ENCODE measurements at places on chromosomes 3 and 15. TPM values are rescaled to one million over a fixed set of nuclear protein-coding genes. Genes with fewer than 3 reads are reported as not detected.

DNA sequence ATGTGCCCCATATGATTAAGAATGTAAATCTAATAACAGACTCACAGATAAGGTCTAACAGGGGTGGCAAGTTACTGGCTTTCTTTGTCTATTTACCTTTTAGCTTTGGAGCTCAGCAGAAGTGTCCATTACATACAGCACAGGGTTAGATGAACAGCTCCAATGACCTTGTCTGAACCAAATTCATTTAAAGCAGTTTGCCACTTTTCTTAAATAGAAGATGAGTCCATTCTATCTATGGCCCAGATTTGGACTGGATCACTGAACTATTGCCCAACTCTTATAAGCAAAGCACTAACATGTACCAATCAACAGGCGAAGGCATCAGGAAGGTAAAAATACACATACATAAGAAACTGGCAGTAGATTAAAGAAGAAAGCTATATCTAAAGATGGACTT lies 214.4 kb downstream of the TIGIT start:
- no peak for DNase-seq

DNA sequence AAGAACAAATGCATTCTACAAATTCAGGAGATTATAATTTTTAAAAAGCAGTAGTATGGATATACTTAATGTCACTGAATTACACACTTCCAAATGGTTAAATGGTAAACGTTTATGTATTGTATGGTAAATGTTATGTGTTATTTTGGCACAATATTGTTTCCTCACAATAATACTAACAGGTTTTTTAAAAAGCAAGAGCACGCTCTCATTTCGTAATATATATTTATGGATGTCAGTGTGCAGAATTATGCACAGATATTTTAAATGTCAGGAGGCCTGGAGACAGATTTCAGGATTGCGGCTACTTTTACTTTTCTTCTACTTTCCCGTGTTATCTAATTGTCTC lies 533 bp downstream of the ZNF445 start:
- no peak for DNase-seq

DNA sequence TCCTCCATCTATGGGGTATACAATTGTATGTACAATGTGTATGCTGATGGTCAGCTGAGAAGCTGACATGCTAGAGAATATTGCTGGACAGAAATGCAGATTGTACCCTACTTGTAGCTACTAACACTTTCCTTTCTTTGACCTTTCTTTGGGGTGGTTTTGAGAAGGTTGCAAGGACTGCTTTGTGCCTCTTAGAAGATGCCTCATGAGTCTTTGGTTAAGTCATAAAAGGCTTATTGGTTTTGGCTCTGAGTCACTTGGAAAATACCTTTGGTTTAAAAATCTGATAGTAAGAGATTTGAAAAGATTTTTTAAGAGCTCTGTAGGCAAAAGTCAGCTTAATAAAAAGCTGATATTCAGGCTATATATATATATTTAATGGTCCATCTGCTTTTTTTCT lies 71.5 kb downstream of the ZMAT3 start:
- DNase-seq, result no peak

DNA sequence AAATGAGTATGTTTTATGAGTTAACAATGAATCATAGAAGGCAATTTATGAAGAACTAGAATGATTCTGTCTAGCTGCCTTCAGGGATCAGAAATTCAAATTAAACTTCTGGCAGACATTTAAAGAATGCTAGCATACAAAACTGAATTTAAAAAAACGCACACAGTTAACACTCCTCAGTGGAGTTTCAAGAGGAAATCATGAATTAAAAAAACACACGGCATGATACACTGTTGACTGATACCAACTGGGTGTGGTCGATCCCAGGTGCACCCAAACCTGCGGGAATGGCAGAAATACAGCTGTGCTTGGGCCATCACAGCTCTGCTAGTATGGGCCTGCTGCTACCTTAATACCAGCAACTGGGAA lies 526.0 kb downstream of the FOXP1 start:
- DNase-seq, result no peak

GRCh38 chr3:141915016-141915415 lies 38.6 kb downstream of the ATP1B3 start:
- DNase-seq, result no peak

DNA sequence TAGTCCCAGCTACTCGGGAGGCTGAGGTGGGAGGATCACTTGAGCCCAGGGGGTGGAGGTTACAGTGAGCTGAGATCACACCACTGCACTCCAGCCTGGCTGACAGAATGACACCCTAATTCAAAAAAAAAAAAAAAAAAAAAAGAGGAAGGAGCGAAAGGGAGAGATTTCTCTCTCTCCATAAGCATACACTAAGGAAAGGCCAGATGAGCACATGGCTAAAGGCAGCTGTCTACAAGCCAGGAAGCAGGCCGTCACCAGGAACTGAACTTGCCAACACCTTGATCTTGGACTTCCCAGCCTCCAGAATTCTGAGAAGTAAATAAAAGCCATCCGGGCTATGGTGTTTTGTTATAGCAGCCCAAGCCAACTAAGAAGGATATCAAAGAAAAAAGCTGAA lies 7.5 kb downstream of the SRGAP3 start:
- DNase-seq, result no peak

- DNase-seq, result no peak
Observed at GRCh38 chr3:183212096-183212495, 41.0 kb upstream of the B3GNT5 start.

GRCh38 chr3:117105686-117106085 lies 396.1 kb downstream of the TUSC7 start:
- DNase-seq, result no peak

GRCh38 chr15:101250873-101251829 lies 697 bp downstream of the CHSY1 start:
- no peak for DNase-seq

DNA sequence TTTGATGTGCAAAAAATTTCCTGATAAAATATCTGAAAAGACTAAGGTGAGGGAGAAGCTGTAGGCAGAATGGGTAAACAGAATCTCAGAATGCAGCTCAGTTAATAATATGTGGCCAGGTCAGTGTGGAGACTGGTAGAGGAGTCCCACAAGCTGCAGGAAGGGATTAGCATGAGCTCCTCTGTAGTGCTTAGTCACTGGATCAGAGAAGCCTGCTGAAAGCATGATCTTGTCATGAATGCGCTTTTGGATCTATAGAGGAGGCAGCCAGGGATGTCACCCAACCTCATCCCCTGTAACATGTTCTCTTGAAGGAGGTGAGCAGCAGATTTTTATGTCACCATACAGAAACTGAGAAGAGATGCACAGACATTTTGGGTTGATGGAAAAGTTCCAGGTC lies 1035.3 kb upstream of the GBE1 start:
- DNase-seq, result no peak

DNA sequence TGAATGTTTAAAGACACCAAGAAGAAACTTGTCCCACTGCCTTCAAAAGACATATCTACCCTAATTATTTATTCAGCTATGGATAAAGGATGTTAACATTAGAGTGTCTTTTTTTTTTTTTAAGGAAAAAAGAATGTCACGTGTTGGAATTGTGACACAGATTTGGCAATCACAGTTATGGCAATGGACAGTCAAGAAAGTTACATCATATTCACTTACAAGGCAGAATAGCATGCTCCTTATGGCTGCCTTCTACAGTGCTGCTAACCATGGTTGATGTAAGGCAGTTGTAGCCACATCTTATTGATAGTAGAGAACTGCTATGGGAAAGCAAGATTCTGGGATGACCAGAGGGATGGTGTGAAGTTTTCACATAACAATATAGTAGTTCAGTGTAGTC lies 128.8 kb upstream of the ZBTB20 start:
- no peak for DNase-seq

DNA sequence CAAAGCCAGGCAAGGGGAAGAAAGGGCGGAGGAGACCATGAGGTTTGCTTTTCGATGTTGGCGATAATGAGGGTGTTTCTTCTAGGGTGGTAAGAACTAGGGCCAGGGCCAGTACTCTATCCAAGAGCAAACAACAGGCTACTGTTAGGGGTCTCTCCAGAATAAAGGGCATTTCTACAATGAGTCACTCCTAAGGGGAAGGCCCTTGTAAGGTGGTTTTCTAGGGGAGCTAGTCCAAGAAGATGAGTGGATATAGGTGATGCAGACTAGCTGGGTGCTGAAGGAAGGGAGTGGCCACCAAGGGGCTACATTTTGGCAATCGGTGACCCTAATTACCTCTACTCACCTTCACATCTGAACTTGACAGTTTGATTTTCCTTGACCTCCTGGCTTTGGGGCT lies 148.5 kb upstream of the HACD2 start:
- no peak for DNase-seq

GRCh38 chr3:49791571-49791970 lies 5.2 kb upstream of the IP6K1 start:
- DNase-seq, result no peak

- DNase-seq, result no peak
Observed at GRCh38 chr15:73264881-73265280, 103.9 kb downstream of the HCN4 start.

DNA sequence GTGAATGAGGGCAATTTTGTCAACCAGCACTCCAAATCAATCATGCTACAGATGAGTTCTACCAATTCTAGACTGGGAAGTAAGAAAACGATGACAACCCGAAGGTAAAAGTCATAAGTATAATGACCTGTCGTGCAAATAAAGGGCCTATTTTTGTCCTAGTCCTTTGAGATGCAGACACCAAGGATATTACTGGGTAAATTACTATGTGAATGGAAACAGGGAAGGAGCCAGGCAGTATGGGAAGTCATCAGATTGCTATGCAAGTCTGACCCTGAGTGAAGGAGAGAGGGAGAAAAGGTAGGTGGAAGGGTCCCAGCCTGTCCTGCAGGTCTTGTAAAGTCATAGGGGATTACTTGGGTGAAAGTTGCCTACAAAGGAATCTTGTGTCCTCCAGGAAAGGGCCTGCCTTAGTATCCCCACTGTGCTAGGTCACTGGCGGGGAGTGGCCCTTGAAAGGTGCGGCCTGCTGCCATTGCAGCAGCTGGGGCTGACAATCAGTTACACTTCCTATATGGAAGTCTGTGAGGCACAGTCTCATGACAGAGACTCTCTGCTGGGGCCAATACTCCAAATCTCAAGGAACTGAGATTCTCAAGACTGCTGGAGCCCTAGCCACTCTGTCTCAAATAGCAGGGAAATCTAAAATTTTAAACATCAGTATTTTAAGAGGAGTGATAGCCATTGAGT lies 149.9 kb upstream of the SLC2A2 start:
- no peak for DNase-seq

DNA sequence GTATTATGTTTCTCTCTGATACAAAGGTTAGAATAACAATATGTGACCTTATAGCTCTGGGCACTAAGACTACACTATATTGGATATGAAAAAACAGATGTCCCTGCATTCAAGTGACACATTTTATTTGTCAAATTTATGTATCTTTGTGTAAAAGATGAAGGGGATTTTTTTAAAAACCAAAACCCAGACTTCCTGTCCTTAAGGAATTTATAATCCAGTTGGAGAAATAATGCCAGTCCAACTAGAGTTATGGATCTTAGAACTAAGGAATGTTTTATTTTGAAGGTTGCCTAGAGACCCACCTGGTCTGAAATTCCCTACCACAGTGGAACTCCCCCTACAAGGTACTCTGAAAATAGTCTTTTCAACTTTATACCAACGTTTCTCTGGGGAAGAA lies 33.3 kb upstream of the PIK3CB start:
- no peak for DNase-seq

GRCh38 chr3:53845103-53845880 lies 927 bp downstream of the CHDH start:
- no peak for DNase-seq

DNA sequence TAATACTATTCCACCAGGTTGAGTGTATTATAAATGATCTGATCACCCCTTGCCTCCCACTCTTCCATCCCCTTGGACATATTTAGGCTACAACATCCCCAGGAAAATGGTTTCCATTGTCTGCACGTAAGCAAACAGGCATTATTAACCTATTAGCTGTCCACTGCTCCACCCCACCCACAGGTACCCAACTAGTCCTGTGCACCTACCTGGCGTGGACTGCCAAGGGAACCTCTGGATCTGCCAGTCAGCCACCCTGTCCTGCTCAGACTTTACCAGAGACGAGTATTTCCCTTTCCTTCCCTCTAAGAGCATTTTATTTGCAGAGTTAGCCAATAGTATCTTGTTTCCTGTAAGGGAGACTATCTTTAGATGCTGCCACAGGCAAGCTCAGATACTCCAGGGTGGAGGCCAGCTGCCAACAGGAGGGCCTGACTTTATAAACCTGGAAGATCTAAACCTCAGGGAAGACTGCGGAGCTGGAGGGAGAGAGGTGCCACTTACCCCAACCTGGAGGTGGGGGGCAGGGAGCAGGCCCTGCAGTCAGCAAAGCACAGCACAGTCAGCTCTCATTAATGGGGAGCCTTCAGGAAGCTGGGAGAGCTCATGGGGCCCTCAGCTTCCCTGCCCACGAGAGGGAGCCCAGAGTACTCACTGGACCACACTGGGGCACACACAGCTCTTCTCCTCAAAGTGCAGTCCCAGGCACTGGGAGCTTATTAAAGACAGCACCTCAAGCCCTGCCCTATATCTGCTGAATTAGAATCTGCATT lies at the start of gene CX3CR1:
Gene CX3CR1, minus strand, starts transcription at position 292 of the 773 bp plus-strand sequence. CDS start 13,527 bp downstream, outside the sequence.
- DNase-seq, result no peak

The GREM1 gene
- 29.4 TPM for total RNA-seq

The UBAP1L gene
- total RNA-seq, result 4.5 TPM

The DUOXA2 gene
- total RNA-seq, result not detected

The ALDH1A3 gene
- 367 TPM for total RNA-seq

The IL17RD gene
- total RNA-seq, result 4.9 TPM

The CCR2 gene
- 1.3 TPM for total RNA-seq

The GOLGA6D gene
- total RNA-seq, result 0.36 TPM

The OR5K2 gene
- not detected for total RNA-seq

Data from omental fat pad (tissue), 4 donors.